ENCODE measurements at places on chromosomes 3 and 15.
A peak's percentile ranks its signal among the peaks of the same experiment; 100 is the strongest.

GRCh38 chr15:68993276-68993675 lies 21.2 kb upstream of the NOX5 start:
- no peak for DNase-seq

GRCh38 chr15:94682171-94682570 lies 450.8 kb downstream of the MCTP2 start:
- no peak for DNase-seq

- no peak for DNase-seq
Observed at GRCh38 chr3:114841515-114841914, 305.6 kb downstream of the ZBTB20 start.

GRCh38 chr3:15703346-15703745 lies 94.4 kb downstream of the ANKRD28 start:
- no peak for DNase-seq

DNA sequence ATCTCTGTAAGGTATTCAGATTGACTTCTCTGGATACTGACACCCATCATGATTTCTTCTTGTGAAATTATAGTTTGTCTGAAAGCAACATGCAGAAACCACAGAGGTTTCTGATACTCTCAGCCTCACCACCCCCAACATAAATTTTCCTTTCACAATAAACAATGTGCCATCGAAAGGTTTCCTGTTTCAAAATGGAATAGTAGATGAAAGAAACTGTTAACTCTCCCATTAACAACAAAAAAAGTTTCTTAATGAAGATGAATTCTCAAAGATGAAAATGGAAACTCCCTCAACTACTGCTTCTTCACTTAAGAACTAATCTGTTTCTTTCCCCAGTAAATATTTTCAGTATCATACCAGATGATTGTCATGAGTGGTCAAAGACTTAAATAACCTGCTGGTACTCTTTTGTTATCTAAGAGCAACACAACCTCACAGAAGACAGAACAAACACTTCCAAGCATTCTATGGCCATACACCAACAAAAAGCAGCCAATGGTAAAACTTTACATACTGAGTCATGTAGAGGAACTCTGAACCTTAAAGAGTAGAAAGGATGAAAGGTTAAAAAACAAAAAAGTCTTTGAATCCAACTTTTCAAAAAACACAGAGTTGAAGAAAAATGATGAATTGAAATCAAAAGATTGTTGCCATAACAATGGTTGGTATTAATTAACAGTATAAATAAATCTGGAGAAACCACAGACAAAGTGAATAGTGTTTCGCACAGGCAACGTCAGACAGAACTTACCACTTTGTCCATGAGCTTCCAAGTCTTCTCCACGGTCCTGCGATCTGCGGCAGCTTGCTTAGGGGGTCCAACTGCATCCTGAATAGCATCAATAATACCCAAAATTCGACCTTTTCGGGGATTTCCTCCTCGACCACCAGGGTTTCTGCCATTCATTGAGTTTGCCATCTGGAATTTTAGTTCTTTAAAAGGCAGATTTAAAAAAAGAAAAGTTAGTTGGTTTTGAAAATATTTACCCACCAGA lies 1.9 kb downstream of the CBLB start:
- DNase-seq, result no peak

DNA sequence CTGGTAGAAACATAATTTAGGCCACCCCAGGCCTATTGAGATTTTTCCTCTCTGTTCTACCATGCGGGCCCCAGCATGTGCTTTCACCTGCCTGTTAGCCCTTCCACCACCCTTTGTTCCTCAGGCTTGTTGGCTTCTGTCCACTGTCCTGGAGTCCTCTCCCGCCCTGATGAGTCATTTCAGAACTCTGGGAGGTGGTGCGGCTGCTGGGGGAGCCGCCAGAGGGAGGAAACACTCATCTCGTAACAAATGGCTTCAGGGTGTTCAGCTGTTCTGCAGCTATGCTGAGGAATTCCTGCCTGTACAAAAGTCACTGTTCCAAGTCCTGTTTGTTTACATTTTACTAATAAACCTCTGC lies 36.3 kb downstream of the LRTM1 start:
- DNase-seq, result no peak

GRCh38 chr15:89243691-89244573 lies at the start of gene FANCI:
TSS of gene FANCI (plus strand) at chr15:89243979. CDS start at chr15:89247648, 3,669 bp downstream.
- peak; percentile 96 for DNase-seq

DNA sequence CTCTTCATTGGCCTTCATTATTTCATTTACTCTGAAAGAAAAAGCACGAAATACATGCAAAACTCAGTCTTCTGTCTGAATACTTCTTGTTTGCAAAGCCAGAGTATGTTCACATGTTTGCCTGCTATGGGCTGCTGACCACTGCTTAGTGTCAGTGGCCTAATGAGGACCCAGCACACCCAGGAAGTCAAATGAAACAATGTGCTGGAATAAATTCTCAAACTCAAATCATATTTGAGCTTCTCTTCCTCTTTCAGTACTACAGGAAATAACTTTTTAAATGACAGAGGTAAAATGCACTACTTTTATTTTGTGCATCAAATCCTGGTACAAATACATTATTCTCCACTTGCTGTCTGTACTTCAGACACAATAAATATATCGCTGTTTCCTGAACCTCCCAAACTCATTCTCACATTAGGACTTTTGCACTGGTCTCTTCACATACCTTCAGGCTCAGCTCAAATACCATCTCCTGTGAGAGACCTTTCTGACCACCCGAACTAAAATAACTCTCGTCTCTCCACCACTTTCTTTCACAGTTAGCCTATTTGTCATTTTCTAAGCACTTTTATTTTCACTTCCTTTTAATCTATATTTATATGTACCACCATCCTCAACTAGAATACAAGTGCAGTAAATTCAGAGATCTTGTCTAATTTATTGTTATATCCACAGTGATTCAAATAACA lies 176.8 kb downstream of the TUSC7 start:
- no peak for DNase-seq

- DNase-seq, result no peak
Observed at GRCh38 chr3:106830334-106830733, 546.9 kb upstream of the CCDC54 start.

GRCh38 chr3:49889296-49889695 lies 14.4 kb downstream of the MST1R start:
- DNase-seq, result no peak

DNA sequence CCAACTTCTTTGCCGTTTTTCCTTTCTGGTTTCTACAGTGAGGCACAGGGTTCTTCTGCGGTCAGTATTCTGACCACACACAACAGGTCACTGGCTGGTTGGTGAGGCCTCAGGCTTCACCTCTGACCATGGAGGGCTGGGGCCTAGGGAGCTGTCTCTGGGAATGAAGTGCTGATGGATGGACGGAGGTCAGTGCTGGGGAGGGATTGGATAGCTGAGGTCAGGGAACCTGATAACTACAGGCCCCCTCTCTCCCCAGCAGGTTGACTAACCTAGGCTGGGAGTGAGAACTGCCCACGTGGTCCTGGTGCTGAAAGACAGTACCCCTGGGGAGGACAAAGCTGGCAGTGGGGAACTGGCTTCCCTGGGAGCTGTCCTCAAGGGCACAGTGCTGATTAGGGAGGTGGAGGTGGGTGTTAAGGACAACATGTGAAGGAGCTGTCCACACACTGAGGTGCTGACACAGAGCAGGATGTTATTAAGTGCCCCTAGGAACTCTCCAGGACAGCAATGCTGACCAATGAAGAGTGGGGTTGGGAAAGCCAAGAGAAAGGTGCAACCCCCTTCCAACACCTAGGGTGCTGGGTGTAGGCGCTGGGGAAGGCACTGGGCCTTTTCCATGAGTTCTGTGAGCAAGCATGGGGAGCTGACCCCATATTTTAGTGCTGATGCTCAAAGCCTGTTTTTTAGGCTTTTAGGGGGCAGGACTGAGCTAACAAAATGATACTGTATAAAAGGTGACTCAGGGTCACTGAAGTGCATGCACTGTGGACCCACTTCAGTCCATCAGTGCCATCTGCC lies 45.2 kb downstream of the ATP2B2 start:
- peak; percentile 28 for DNase-seq

DNA sequence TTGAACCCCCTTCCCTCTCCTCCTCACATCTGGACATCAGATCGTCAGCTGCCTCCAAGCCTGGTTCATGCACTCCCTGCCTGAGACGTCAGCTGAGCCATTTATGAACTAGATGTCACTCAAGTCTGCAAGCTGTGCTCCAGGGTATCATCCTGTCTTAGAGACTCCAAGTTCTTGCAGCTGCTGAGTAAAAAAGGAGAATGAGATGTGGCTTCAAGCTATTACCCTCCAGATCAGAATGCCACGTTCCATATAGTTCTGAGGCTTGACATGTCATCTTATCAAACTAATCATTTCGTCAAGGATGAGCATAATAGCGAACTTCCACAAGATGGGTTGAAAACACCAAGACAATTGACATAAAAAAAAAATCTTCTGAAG lies 766.3 kb downstream of the TBL1XR1 start:
- DNase-seq, result no peak

- no peak for DNase-seq
Observed at GRCh38 chr3:30355622-30356021, 250.8 kb upstream of the TGFBR2 start.

- DNase-seq, result no peak
Observed at GRCh38 chr15:59042041-59042440, 54.6 kb downstream of the RNF111 start.

GRCh38 chr3:9301798-9302197 lies 52.4 kb upstream of the SRGAP3 start:
- DNase-seq, result no peak

DNA sequence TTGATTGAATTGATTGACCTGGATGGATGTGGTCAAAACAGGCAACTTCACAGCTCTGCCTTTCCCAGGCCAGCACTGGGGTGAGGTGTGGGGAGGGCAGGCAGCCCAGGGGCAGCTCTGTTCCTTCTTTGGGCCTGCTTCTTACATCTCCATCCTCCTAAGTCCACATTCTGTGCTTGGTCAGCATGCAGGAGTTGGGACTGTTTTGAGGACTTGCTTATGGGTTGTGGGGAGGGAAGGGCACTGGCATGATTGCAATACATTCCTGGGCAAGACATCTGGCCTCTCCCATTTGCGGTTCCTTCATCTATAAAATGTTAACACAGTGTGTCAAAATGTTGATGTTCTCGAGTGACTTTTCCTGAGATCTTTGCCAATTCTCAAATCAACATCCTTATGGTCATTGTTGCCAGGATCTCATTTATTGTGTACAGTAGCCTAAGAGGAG lies 84.1 kb downstream of the ST6GAL1 start:
- no peak for DNase-seq

GRCh38 chr3:15796771-15797641 lies 773 bp downstream of the ANKRD28 start:
- DNase-seq, result no peak

DNA sequence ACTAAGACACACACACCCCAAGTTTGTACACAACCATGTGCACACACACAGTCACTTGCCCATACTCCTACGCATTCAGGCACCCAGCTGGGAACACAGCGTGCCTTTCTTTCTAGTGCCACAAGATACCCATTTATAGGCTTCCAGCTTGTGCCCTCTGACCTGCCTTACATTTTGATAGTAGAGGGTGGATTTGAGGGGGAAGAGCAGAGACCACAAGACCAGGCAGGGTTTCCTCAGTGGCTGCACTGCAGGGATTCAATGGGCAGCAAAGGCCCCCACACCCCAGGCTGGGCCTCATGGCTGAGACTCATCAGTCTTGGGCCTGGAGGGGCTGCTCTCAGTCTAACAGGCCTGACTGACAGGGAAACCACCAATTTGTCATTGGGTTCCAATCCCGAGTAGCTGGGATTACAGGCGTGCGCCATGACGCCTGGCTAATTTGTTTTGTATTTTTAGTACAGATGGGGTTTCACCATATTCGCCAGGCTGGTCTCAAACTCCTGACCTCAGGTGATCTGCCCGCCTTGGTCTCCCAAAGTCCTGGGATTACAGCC lies 18.8 kb upstream of the ANKDD1A start:
- DNase-seq, result no peak

GRCh38 chr3:100706365-100706764 lies 2.9 kb upstream of the TFG start:
- no peak for DNase-seq

DNA sequence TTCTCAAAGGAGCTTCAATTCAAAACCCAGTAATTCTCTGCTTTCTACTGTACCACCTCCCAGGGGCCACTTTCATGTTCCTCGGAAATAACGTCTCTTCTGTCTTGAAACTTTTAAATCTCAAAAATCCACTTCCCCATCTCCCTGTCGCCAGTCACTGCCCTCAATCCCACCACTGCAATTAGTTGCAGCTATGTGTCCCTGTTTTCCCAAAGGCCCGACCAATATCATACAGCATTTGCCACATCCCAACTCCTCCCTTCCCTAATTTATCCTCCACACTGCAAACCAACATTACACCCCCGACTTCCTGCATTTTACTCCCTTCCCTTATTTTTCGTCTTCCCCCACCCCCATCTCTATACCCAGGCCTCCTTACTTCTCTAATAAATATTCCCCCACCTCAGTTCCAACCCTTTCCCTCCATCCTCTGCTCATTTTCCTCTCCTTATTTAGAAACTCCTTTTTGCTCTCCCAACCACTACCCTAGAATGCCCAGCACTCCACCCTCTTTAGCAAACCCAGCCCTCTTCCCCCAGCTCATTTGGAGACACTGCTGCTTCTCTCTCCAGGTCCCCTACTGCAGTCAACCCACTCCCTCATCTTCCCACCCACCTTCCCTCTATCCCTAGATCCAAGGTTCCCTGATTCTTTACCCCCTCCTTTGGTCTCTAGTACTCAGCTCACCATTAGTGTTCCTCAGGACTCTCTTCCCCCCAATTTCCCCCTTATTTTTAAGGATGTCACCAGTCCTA lies 1.1 kb downstream of the NPTN start:
- DNase-seq, result no peak

- DNase-seq, result no peak
Observed at GRCh38 chr3:49799761-49800160, at the start of gene CDHR4. TSS of gene CDHR4 (minus strand) at chr3:49799873. CDS start at chr3:49799812, 61 bp downstream.

- DNase-seq, result no peak
Observed at GRCh38 chr3:31775383-31775782, 205.7 kb downstream of the OSBPL10 start.

- no peak for DNase-seq
Observed at GRCh38 chr3:134299185-134299887, 48.7 kb upstream of the RYK start.

GRCh38 chr3:42117175-42118008 lies 26.2 kb downstream of the TRAK1 start:
- DNase-seq, result no peak

GRCh38 chr15:59553879-59554735 lies 57.5 kb upstream of the GCNT3 start:
- DNase-seq, result no peak

DNA sequence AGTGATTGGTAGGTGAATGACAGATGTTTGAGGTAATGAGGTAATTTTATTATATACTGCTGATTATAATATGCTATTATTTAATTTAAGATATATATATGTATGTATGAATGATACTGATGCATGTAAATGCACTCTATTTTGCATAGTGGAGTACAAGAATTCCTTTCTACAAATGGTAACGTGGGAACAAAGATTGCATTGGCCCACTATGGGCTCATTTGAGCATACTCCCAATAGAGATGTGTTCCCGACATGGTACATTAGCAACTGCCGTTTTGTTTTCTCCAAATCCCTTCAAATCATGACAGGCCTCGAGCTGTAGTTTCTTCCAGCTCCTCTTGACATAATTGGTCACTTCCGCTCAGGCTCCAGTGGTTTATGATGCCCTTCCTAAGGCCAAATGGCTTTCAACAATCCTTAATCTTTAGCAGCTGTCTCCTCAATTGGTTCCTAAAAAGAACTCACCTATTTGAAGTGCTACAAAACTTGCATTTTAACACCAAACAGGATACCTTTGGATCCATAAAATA lies 266.1 kb downstream of the ADAMTSL3 start:
- DNase-seq, result no peak

- no peak for DNase-seq
Observed at GRCh38 chr3:157279237-157279636, 119.3 kb upstream of the CCNL1 start.
